Effector CD4-positive, alpha-beta T cell (primary cell): ENCODE measurements at places on chromosomes 2 and 18.
A peak's percentile ranks its signal among the peaks of the same experiment; 100 is the strongest.

GRCh38 chr2:229852565-229852964 lies 69.2 kb downstream of the TRIP12 start:
- DNase-seq = peak; percentile 39

GRCh38 chr2:240397924-240398645 lies 37.4 kb upstream of the GPC1 start:
- DNase-seq = no peak

- no peak for DNase-seq
These were observed 159.0 kb downstream of the NUP35 start for GRCh38 chr2:183283209-183283608.

GRCh38 chr18:21949326-21950015 lies 208.9 kb downstream of the MIB1 start:
- DNase-seq = no peak

GRCh38 chr2:190717306-190717705 lies 68.4 kb downstream of the NAB1 start:
- DNase-seq = no peak

DNA sequence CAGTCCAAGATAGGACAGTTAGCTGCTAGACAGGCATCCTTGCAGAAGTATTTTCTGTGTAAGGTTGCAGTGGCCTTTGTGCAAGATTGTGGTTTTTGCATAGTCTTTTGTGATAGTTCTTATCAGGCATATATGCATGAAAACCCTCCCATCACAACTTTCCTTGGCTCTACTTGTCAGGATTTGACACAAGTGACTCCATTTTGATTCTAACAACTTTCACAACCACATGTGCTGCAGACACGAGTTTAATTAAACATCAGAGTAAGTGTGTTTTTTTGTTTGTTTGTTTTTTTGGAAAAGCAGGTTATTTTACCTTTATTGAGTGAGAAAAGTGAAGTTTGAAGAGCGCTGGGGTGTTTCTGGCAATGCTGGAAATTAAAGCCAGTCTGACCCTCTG lies 902.0 kb upstream of the GCFC2 start:
- DNase-seq = no peak

GRCh38 chr2:58794103-58794502 lies 553.0 kb upstream of the FANCL start:
- DNase-seq = no peak

DNA sequence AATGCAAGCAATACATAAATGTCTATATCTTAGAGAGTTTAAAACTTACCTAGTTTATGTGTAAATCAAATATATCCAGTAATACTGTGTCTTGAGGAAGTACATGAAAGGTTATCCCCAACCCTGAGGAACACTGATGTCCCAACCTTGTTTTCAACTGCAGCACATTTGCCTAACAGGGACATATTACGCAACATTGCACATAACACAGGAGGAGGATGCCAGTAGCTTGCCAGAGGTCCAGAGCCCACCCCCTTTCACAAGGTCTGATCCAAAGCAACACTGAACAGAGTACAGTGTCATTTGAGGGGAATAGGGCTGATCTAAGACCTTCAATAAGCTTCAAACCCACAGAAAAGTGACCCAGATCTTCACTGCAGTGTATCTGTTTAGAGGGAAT lies 678.5 kb downstream of the ARHGAP15 start:
- no peak for DNase-seq

GRCh38 chr18:63320975-63321265 lies 1.4 kb upstream of the BCL2 start:
- DNase-seq = no peak

DNA sequence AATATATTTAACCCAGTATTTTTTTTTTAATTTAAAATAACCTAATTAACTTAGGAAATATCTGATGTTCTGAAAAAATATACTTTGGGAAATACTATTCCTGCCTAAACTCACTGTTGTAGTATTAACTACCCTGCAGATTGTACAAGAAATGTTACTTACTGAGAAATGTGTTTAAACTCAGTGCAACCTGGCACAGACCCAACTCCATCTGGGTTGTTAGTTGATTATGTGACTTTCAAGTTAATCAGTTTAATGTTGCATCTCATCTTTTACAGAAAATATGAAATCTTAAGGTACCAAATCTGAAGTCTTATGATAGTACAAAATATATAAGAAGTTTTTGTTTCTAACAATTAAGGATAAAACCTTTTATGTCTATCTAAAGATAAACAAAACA lies 27.3 kb downstream of the VAPA start:
- DNase-seq = no peak

- no peak for DNase-seq
These were observed 56.8 kb downstream of the OLA1 start for GRCh38 chr2:174191342-174192074.

- no peak for DNase-seq
These were observed 102.8 kb downstream of the CAPN13 start for GRCh38 chr2:30704309-30705020.

DNA sequence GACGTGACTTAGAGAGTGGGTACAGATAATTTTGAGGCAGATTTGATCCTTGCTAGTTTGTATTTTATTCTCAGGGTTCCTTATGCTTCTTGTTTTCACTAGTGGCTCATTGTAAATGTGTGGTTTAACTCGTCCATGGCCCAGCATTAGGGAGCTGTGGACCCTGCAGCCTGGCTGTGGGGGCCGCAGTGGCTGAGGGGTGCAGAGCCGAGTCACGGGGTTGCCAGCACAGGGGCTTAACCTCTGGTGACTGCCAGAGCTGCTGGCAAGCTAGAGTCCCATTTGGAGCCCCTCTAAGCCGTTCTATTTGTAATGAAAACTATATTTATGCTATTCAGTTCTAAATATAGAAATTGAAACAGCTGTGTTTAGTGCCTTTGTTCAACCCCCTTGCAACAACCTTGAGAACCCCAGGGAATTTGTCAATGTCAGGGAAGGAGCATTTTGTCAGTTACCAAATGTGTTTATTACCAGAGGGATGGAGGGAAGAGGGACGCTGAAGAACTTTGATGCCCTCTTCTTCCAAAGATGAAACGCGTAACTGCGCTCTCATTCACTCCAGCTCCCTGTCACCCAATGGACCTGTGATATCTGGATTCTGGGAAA lies 269.9 kb downstream of the MYT1L start:
- no peak for DNase-seq

DNA sequence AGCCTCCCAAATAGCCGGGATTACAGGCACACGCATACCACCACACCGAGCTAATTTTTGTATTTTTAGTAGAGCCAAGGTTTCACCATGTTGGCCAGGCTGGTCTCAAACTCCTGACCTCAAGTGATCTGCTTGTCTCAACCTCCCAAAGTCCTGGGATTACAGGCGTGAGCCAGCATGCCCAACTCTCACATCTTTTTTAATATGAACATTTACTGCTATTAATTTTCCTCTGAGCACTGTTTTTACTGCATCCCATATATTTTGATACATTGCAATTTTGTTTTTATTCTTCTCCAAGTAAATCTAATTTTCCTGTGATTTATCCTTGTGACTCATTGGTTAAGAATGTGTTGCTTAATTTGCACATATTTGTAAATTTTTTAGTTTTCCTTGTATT lies 9.5 kb upstream of the TANK start:
- DNase-seq = no peak

- DNase-seq = no peak
These were observed 16.6 kb upstream of the APCDD1 start for GRCh38 chr18:10437837-10438236.

DNA sequence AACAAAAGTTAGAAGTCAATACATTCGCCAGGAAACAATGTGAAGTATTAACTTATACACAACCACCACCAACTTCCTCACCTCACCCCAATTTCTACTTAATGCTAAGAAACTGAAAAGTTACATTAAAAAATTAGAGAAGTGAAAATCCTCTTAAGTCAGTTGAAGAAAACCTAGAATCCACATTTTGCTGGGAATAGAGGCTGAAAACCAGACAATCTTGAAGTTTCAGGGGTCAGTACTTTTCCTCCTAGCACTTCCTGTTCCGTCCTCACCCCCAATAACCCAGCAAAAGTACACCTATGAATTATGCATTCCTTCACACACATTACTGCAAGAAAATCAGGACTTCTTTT lies 6.3 kb downstream of the YES1 start:
- no peak for DNase-seq

GRCh38 chr2:212454149-212454548 lies 84.5 kb downstream of the ERBB4 start:
- DNase-seq = no peak
